C1 segment of cervical spinal cord (tissue), 14 donors: ENCODE measurements at places on chromosomes 5 and 9.

GRCh38 chr9:29511680-29512079, 1938.4 kb upstream of the C9orf72 start:
- no peak for DNase-seq

DNA sequence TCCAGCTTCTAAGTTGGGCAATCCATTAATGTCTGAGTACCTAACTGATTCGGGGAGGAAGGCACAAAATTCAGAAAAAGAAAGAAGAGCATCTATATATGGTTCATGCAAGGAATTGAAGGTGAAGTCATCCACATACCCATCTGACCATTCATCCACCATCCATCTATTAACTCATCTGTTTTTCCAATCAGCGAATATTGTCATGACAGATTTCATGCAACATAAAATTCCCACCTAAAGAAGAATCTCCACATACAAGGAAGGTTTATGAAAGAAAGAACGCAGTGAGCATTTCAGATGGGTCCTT, 164.7 kb downstream of the GRIA1 start:
- no peak for DNase-seq

DNA sequence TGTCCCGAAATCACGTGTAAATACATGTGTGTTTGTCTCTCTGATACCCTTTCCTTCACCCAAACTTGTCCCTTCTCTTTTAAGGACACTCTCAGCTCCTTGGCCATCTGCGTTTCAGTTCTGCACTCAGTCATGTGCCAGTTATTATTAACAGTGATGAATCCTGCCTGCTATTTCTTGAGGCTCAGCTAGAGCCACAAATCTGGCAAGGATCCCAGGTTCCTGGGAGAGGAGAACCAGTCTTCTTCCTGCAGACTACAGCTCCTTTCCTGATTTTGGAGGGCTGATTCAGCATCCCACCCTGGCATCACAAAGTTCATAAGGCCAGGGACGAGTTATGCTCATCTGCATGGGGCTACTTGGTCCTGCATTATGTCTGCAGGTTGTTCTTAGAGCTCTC, 5.6 kb downstream of the MAMDC2 start:
- peak; percentile 21 for DNase-seq

GRCh38 chr5:179269781-179270543, 75.3 kb downstream of the ADAMTS2 start:
- DNase-seq, result no peak

DNA sequence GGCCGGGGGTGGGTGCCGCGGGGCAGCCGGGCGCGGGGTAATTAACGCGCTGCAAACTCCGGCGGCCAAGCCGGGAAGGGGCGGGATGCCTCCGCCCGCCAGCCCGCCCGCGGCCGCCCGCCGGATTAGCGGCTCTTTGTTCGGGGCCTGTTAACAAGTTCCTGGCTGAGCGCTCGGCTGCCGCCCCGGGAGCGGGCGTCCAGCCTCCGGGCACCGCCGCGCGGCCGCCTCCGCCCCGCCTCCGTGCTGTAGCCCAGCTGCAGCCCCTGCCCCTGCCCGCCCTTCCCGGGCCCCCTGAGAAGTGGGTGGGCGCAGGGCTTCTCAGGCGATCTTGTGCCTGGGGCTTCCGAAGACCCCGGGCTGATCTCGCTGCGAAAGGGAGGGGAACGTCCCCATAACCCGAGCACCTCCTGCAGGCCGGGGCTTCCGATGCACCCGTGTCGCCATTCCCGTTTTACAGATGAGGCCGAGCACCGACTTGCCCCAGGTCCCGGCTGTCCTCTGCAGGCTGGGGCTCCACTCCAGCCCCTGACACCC, 7.5 kb downstream of the UNC5A start:
- no peak for DNase-seq

GRCh38 chr5:167950126-167950721, 341.2 kb upstream of the WWC1 start:
- DNase-seq, result no peak

GRCh38 chr5:162067162-162067561, 411 bp upstream of the GABRG2 start:
- DNase-seq, result no peak

DNA sequence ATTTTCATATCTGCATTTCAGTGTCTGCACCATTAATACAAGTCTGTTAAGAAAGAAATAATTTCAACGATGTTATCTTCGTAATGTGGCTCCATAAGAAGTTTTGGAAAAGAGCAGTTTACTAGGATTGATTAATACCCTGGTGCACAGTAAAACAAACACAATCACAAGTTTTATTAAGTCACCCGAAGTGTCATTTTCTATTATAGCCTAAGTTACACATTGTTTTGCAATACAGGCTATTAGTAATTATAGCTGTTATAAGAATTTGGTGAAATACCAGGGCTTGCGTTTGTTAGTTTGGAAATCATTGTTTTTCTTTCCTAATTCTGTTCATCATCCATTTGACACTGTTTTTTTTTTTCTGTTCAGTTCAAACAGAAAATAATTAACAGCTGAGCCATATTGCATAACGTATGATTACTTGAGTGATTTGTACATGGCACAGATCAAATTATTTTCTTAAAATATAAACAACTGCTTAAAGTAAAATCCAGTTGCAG, 30.6 kb downstream of the LVRN start:
- no peak for DNase-seq

- DNase-seq, result no peak
Measured at GRCh38 chr5:72523960-72524582, 16.9 kb upstream of the ZNF366 start.

- DNase-seq, result no peak
Measured at GRCh38 chr5:15170173-15170572, 298.6 kb upstream of the ANKH start.

DNA sequence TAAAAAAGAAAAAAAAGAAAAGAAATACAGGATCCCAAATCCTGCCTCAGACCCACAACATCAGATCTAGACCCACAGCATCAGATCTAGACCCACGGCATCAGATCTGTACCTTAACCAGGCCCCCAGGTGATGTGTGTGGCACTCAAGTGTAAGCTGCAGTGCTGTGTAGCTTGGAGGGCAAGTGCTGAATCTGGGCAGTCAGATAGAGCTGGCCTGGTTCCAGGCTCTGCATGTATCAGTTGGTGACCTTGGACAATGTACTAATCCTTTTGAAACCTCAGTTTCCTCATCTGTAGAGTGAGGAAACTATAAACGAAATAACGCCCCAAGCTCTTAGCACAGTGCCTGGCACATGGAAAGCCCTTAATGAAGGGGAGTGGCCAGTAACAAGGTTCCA, 16.7 kb downstream of the COL15A1 start:
- no peak for DNase-seq

- no peak for DNase-seq
Measured at GRCh38 chr5:74647096-74647495, 6.6 kb upstream of the ENC1 start.
